ENCODE measurements at places on chromosomes 7 and 10. TPM values are rescaled to one million over a fixed set of nuclear protein-coding genes. Genes with fewer than 3 reads are reported as not detected.

GRCh38 chr7:8817448-8818036, 384.1 kb downstream of the NXPH1 start:
- H3K27ac ChIP-seq, result no peak overlapping the region
- no peak overlapping the region for H3K4me3 ChIP-seq
- H3K36me3 ChIP-seq, result no peaks in the 10 kb centered on the region
- no peaks in the 10 kb centered on the region for H3K4me1 ChIP-seq
- H3K27me3 ChIP-seq, result no peaks in the 10 kb centered on the region
- no peak for DNase-seq

DNA sequence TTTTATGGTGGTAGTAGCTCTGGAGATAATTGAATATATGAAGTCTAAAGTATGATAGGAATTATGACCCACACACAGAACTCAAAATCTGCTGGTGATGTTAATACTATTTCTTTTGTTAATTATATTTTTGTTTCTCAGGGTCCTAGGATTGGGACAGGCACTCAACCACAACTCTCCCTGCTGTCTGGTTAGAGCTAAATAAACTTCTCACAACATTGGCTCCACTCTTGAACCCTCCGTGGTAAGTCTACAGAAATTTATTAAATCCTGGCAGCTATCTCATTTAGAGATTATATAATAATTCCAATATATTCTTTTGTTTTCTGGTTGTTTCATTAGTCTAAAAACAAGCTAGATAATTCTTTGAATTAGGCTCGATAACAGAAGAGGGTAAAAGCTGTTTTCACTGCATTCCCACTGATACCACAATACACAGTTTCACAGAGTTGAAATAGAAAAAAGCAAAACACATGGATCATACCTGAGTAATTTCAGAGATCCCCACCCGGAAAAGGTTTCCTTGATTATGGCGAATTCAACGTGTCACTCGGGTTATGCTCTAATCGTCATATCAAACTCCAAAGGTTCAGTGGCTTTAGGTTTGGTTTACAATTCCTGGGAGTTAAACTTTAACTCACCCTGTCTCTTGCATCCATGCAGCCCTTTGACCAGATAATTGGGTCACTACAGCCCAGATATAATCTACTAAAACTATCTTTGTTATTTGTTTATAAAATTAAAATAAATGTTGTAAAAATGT, at the start of gene A1CF:
A1CF (minus strand) TSS at position 531 of the 763 bp plus-strand sequence. CDS start 25,687 bp downstream, outside the sequence.
- no peak within 1 kb of the TSS for H3K4me3 ChIP-seq
- no peaks in the 10 kb centered on the region for H3K4me1 ChIP-seq
- no peak within 1 kb of the TSS for H3K27ac ChIP-seq

GRCh38 chr10:114819322-114819721, 2.3 kb upstream of the FHIP2A start:
- no peak for DNase-seq
- no peaks in the 10 kb centered on the region for H3K36me3 ChIP-seq
- H3K4me1 ChIP-seq, result peaks cover 15% of the 10 kb centered on the region

SLC26A3 gene
- total RNA-seq, result not detected

- H3K36me3 ChIP-seq, result no peaks in the 10 kb centered on the region
- no peak overlapping the region for H3K27ac ChIP-seq
- DNase-seq, result no peak
- no peaks in the 10 kb centered on the region for H3K27me3 ChIP-seq
Observed at GRCh38 chr10:12703813-12704212, 297.7 kb downstream of the CCDC3 start.

GPR146 gene
- total RNA-seq, result 0.41 TPM

ACBD7 gene
- total RNA-seq, result 12.0 TPM

- H3K36me3 ChIP-seq, result no peaks in the 10 kb centered on the region
- no peaks in the 10 kb centered on the region for H3K27me3 ChIP-seq
- H3K4me3 ChIP-seq, result no peak overlapping the region
- H3K27ac ChIP-seq, result no peak overlapping the region
Observed at GRCh38 chr10:71600849-71601248, 118.7 kb downstream of the C10orf105 start.

DNA sequence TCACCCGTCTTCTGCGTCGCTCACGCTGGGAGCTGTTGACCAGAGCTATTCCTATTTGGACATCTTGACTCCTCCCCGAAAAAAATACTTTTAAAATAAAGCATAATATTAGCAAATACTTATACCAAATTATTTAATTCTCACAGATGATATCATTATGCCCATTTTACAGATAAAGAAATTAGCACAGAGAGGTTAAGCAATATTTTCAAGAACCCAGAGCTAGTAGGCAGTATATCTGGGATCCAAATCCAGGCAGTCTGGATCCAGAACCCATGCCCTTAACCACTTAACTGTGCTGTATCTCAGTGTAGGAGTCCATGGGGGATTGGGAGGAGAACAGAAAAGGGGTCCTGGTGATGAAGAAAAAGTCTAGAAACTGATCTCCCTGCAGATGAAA, 6.1 kb downstream of the IQUB start:
- peak overlapping the region; percentile 96 for H3K27ac ChIP-seq
- no peaks in the 10 kb centered on the region for H3K27me3 ChIP-seq
- H3K36me3 ChIP-seq, result peaks cover 5% of the 10 kb centered on the region
- H3K4me1 ChIP-seq, result peaks cover 20% of the 10 kb centered on the region
- DNase-seq, result no peak

CALCR gene
- total RNA-seq, result 0.07 TPM

VWA2 gene
- not detected for total RNA-seq

DNA sequence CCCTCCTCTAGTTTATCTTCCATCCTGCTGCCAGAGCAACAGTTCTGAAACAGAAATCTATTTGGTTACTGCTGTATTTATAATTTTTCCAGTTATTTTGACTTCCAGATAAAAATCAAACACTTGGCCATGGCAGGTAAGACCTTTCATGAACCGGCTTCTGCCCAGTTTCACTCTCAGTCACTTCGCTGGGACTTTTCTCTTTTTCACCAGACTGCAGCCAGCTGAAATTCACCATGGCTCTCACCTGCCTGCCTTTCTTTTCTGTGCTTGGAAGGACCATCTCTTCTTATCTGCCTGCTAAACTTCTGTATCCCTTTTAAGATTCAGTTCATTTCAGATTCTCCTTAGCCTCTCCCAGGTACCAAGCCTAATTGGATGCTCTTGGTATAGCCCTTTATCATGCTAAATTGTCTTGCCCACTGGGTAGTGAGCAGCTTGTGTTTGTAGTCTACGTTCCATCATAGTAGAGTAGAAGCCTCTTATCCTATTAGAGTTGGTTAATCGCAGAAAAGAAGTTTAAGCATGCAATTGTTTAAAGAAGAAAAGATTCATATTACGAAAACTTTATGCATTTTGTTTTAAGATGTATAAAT, 71.7 kb downstream of the TAF3 start:
- no peak overlapping the region for H3K4me3 ChIP-seq
- DNase-seq, result no peak
- H3K36me3 ChIP-seq, result peaks cover 3% of the 10 kb centered on the region
- H3K27ac ChIP-seq, result no peak overlapping the region
- H3K27me3 ChIP-seq, result no peaks in the 10 kb centered on the region

TSPAN33 gene
- 16.7 TPM for total RNA-seq

GTF2IRD1 gene
- 50.1 TPM for total RNA-seq

DNA sequence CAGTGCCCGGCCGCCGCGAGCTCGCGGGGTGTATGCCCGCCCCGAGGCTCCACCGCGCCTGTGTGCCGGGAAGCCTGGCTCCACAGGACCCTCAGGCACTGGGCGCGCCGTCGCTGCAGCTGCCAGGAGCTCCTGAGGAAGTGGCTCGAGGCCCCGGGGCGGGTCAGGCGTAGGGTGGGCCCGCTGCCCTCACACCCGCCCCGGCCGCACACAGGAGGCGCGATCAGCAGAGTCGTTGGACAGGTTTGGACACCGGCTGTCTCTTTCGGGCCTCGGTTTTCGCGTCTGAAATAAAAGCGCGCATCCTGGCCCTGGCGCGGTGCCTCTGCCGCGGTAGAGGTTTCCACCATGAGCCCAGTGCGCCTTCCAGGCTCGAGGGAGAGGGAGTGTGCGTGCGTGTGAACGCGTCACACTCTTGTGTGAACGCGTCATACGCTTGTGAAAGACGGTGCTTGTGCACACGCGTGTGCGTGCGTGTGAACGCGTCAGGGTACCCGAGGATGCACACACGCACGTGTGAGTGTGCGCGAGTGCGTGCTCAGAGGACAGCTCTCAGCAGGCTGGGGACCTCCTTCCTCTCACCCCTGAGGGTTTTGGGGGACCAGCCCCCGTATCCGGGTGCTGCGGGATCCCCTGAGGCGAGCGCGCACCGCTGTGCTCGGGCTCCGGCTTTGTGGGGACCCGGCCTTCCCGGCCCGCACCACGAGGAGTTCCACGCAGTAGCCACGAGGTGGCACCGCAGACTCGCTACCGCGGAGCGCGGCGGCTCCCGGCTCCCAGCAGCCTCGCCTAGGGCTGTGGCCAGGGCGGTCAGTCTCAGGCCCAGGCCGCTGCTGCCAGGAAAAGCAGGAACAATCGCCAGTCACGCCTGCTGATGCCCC, 83.8 kb downstream of the BMS1 start:
- H3K4me1 ChIP-seq, result peaks cover 12% of the 10 kb centered on the region
- DNase-seq, result peak; percentile 83
- peaks cover 30% of the 10 kb centered on the region for H3K27me3 ChIP-seq
- no peaks in the 10 kb centered on the region for H3K36me3 ChIP-seq
- no peak overlapping the region for H3K4me3 ChIP-seq

GRCh38 chr10:93548376-93549071, 17.9 kb upstream of the FFAR4 start:
- H3K4me1 ChIP-seq, result peaks cover 2% of the 10 kb centered on the region
- no peak for DNase-seq
- no peak overlapping the region for H3K4me3 ChIP-seq
- no peaks in the 10 kb centered on the region for H3K36me3 ChIP-seq
- H3K27me3 ChIP-seq, result peaks cover 2% of the 10 kb centered on the region
- H3K27ac ChIP-seq, result no peak overlapping the region

RPA3 gene
- total RNA-seq, result 78.8 TPM

DNA sequence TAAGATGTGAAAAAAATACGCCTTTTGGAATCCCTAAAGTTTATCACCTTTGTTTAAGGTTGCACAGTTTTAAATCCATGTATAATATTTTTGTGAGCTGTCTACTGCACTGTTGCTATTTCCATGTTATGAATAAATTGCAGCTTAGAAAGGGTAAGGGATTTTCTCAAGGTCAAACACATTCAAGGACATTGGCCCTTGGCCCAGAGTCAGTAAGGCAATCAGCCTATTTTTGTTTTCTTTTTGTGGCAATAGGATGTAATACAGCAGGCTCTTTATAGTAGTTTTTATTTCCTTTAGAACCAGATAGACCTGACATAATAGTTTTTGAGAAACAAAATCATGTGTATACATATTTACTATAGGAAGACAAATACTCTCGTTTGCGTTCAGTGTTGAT, 219.8 kb downstream of the ACTR3B start:
- H3K27ac ChIP-seq, result no peak overlapping the region
- no peak overlapping the region for H3K4me3 ChIP-seq
- no peaks in the 10 kb centered on the region for H3K36me3 ChIP-seq
- no peak for DNase-seq
- peaks cover 2% of the 10 kb centered on the region for H3K27me3 ChIP-seq
- H3K4me1 ChIP-seq, result peaks cover 4% of the 10 kb centered on the region

- no peak overlapping the region for H3K27ac ChIP-seq
- H3K27me3 ChIP-seq, result peaks cover 6% of the 10 kb centered on the region
- DNase-seq, result peak; percentile 22
- no peaks in the 10 kb centered on the region for H3K4me1 ChIP-seq
Observed at GRCh38 chr7:20647908-20648776, 32.7 kb downstream of the ABCB5 start.
